Occipital lobe (tissue), 3 donors: ENCODE measurements at places on chromosomes 12 and 14.

- DNase-seq: no peak
Measured at GRCh38 chr14:102088012-102088792, 1.4 kb upstream of the HSP90AA1 start.

- peak; percentile 7 for DNase-seq
Measured at GRCh38 chr12:110657747-110658146, 31.2 kb downstream of the HVCN1 start.

GRCh38 chr12:19332196-19332595 lies 107.1 kb upstream of the AEBP2 start:
- DNase-seq: no peak

DNA sequence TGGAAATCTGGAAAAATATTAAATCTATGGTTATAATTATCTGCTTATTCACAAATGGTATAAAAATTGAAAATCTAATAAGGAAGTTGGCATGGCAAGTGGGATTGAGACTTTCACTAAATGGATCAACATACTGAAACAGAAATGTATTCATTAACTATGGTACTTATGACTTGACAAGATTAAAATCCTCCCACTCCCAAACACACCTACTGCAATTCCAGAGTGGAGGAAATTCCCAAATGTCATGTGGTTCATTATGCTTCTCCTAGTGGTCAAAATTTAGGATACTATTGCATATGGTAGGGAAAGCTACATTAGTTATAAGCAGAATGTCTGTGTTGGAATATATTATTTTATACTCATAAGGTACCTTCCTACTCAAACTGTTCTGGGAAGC lies 265.3 kb upstream of the PRICKLE1 start:
- DNase-seq: no peak

DNA sequence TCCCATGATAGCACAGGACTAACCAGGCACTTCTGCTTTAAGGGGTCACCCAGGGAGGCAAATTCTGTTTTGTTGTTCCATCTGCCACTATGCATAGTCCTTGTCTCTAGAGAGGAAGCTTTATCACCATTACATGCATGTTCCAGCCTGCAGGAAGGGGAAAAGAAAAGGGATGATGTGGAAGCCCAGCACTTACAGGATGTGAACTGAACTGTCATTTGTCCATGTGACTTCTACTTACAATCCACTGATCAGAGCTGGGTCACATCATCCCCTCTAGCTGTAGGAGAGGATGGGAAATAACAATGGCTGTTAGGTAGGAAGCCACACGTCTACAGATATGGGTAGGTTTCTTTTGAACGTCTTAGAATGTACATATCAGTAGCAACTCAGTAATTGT lies 203.1 kb downstream of the PTPRO start:
- DNase-seq: no peak

DNA sequence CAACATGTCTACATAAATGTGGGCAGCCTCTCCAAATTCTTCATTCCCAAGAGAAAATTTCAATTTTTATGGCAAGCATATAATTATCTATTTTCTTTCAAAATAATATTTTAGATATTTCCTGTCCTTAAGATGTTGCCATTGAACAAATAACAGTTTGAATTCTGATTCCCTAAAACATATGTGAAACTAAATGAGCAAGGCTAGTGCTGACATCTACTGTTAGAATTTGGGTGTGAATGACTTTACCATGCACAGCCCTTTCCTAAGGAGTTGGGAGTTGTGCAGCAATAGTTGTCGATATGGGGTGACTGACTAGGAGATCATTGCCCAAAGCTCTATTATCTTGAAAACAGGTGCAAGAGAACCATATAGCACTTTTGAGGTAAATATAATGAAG lies 108.2 kb upstream of the SLC38A4 start:
- DNase-seq: no peak
